Stimulated activated naive CD8-positive, alpha-beta T cell treated with anti-CD3 and anti-CD28 coated beads, Interleukin-15, amount 100 ng/mL, for 72 hours (primary cell): ENCODE measurements at places on chromosomes 3 and 15.

- no peak for DNase-seq
These were observed 79.5 kb downstream of the KBTBD8 start for GRCh38 chr3:67077656-67078055.

DNA sequence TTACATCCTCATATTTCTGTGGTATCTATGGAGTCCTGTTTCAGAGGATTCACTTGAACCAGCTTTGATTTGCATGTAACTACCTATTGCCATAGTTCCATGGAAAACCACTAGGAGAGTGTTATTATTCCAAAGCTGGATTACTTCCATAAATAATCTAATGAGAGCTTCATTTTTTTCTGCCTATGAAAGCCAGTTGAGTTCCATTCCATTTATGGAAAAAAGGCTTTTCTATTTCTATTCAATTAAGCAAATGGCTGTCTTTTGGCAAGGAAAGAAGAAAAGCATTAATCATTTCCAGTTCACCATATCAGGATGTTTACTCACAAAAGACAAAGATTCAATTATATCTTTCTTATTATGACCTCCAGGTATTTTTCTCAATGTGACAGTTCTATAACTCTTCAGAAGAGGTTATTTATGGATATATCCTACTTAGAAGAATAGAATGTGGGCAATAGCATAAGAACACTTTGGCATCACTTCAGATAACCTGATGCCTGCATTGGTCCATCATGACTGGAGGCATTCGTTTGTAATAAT lies 259.9 kb upstream of the ZPLD1 start:
- no peak for DNase-seq

DNA sequence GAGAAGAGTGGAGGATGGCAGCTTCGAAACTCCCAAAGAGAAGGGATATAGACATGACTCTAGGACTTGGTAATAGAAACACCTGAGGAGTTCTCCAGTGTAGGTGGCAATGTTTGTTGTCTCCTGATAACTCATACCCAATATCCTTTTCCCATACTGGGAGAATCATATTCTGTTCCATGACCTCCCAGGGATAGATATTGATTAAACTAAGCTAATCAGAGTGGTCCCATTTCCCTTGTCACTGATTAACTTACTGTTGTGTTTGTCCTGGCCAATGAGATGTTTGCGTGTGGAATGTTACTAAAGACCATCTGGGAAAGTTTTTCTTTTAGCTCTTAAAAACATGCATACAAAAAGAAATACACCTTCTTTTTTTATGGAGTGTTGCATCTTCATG lies 85.6 kb downstream of the RPL22L1 start:
- no peak for DNase-seq

GRCh38 chr3:55828712-55829111 lies 341.6 kb upstream of the WNT5A start:
- DNase-seq, result no peak

- DNase-seq, result no peak
These were observed 18.0 kb upstream of the IQCF1 start for GRCh38 chr3:51921081-51921578.

DNA sequence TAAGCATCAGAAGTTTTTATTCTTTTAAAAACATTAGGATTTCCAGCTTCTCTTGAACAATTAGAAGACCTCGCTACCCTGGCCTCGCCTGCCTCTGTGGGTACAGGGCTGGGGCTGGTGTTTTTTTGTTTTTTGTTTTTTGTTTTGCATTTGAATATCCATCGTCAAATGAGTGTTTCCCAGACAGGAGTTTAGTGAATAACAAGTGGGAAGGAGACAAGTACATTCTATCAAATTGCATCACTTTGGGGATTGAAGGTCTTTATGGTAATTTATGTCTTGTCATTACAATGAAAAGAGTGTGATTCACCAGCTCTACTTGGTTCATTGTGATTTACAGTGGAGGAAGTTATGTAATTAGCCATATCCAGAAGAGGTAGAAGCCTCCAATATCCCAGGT lies 161.1 kb upstream of the UBE2E1 start:
- no peak for DNase-seq

DNA sequence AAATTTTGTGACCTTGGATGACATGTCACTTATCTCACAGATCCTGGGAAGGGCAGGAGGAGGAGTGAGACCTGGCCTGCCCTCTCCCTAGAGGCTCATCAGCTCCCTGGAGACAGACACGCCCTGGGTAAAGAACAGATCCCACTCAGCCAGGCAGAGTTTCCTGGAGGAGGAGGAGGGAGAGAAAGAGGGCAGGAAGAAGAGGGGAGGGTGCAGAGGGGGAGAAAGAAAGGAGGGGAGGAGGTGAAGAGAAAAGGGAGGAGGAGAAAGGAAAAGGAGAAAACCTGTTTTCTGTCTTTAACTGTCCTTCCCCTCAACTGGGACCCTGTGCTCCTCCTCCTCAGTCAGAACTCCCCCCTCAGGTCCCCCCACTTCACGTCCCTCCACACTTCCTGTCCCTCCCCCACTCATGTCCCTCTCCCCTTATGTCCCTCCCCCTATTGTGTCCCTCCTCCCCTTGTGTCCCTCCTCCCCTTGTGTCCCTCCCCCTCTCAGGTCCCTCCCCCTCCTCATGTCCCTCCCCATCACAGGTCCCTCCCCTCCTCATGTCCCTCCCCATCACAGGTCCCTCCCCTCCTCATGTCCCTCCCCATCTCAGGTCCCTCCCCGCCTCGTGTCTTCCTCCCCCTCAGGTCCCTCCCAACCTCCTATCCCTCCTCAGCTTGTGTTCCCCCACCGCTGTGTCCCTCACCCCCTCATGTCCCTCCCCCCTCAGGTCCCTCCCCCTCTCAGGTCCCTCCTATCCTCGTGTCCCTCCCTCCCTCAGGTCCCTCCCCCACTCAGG lies 52.3 kb upstream of the CGNL1 start:
- no peak for DNase-seq

DNA sequence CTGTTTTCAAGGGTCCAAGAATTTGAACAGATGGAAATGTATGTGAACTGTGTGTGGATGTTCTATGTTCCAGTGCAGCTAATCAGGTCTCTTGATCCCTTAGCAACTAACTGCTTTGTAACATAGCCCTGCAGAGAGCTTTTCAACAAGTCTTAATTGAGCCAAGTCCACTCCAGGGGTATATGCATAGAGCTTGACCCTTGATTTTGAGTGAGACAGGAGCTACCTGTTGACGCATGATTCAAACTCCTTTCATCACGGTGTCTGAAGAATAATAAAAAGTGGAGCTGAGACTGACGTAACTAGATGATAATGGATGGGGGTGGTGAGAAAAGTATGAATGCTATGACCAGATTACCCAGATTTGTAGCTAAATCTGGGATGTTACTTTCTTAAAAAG lies 93.3 kb upstream of the CCDC54 start:
- DNase-seq, result no peak

GRCh38 chr3:120052225-120052624 lies 42.0 kb downstream of the GSK3B start:
- no peak for DNase-seq

- DNase-seq, result no peak
These were observed 65.8 kb upstream of the ICE2 start for GRCh38 chr15:60544581-60545264.

GRCh38 chr15:52498706-52499105 lies 30.0 kb downstream of the MYO5A start:
- no peak for DNase-seq

DNA sequence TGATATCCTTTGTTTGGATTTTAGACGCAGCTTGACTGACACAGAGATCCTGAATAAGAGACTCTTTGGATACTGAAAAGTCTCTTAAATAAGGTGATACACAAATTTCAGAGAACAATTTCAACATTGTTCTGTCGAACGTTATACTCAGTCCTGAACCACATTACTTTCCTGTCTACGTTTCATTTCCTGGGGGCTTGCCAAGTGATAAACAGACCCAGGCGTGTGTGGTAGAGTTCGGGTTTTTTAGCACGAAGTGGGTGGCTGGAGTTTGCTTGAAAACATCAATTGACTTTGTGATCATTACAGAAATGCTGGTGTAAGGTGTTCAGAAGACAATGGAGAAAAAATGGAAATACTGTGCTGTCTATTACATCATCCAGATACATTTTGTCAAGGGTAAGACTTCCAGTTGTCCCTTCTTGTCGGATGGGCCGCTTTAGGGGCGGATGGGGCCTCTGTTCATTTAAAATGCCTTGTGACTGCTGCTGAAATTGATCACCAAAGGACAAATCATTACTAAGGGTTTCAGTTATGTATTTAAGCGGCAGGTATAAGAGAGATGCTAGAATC lies at the start of gene CD96:
CD96 (plus strand) TSS at position 287 of the 573 bp plus-strand sequence; CDS start at position 339, 52 bp downstream.
- peak; percentile 75 for DNase-seq

DNA sequence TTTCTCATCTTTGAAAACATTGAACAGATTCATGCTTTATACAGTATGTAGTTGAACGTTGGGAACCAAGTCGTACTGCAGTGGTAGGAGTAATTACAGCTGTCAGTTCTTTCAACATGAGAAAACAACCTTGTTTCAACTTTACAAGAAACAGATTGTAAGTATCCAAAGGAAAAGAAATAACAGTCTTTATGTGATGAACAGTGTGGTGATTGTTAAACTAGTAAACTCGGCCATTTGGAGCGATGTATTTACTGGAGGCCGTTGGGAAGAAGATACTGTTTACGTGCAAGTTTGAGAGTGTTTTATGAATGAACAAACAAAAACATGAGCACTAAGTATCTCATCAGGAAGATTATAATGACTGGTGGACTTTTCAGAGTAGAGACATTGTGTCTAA lies 48.4 kb downstream of the EPHA3 start:
- DNase-seq, result no peak
